Amniotic stem cell (primary cell): ENCODE measurements at places on chromosomes 1 and 21.

GRCh38 chr21:39842741-39843459, 24.3 kb upstream of the PCP4 start:
- DNase-seq = no peak

GRCh38 chr1:66933887-66934700, 9.3 kb downstream of the MIER1 start:
- no peak for DNase-seq

DNA sequence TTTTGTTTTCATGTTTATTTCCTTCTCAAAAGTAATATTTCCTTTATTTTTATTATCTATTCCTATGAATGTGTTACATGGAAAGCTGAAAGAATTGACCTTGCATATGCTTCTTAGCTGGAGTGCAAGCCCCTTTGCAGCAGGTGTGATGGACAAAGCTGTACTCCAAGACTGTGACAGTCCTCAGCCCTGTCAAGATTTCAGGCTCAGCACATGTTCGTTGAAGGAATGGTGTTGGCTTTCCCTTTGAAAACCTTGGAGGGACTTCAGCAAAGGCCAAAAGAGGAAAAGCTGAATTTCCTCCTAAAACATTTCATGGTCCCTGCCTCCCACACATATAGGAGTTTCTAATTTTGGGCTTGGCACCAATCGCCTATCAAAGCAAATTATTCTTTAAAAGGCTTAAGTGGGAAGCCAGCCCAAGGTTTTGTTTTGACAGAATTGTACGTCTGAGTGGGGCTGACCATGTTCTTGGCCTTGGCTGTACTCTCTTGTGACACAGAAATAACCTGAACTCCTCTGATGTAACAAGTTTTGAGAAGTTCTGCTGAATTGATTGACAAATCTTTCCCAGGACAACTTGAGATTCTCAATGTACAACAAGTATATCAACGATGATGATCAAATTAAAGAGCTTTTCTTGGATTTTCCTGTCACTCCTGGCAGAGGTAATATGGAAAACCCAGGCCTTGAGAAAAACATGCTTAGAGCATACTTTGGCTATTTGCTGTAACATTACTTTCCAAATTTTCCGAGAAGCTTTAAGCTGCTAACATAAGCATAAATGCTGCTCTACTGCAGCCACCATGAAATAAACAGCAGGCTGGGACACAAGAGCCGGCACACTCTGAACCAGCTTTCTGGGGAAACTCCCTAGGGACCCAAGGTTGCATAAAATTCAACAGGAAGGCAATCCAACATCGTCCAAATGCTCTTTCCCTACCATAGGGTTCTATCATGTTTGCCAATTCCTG, 135.7 kb upstream of the ZNF648 start:
- no peak for DNase-seq

GRCh38 chr1:56472860-56473259, 106.5 kb downstream of the PLPP3 start:
- DNase-seq = no peak
